ENCODE measurements at places on chromosomes 5 and 9.

DNA sequence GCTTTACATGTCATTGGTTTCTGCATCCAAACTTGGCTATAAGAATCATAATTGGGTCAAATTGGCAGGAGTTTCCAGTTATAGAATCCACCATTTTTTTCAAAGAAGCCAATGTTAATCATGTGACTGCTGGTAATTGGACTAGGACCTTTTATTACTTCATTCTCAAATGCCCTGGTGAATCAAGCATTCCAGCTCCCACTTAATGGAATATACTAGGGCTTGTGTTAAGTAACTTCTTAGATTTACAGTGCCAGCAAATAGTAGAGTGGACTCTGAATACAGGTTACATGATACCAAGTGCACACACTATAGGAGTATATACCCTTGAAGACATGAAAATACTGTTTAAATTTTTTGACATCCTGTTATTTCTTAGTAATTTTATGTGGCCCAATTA, 96.7 kb downstream of the NUDT12 start:
- DNase-seq = no peak

- no peak for DNase-seq
These were observed 28.2 kb downstream of the CNOT6 start for GRCh38 chr5:180522330-180522729.

- DNase-seq = no peak
These were observed 309.6 kb downstream of the DTWD2 start for GRCh38 chr5:118678746-118679145.

DNA sequence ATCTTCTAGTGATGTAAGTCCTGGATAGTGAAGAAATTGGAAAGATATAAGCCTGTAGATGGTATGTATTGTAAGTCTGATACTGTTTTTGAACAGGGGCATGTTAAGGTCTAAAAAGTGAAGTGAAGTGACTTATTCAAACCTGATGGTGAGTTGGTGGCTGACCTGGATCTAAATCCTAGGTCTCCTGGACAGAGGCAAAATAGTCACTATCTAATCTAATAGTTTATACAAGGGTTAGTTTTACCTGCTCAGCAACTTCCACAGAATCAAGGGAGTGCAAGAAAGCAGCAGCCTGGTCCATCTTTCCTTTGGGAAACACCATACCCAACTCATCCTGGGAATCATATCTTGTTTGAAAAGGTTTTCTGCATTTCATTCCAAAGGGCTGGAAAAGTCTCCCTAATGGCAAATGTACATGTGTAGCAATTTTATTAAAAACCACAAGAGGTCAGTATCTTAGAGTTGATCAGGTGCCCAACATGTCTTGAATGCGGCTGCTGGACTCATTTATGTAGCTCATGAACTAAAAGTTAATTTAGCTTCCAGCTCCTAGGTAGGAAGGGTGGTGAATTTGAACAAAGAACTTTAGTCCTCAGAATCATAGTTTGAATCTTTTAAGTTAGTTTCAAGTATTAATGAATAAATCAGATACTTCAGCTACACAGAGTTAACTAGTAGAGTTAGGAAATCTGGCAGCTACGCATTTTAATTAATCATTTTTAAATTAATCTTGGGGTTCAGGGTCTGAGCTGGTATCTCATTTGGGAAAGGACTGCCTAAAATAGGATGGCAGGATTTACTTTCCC, 26.0 kb downstream of the SKP2 start:
- no peak for DNase-seq

DNA sequence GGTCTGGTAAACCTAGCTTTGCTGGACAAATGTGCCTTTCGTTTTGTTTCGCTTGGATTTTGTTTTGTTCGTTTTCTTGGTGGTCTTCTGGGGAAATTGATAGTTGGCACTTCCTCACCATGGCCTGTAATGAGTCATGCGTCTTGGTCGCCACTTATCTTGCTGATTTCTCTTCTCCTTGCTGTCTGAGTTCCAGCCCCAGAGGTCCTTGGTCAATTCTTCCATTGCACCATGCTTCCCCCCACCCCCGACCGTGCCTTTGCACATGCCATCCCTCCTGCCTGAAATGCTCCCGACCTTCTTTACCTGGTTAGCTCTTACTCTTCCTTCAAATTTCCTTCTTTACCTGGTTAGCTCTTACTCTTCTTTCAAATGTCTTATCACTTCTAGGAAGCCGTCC, 168.7 kb upstream of the MSX2 start:
- no peak for DNase-seq

DNA sequence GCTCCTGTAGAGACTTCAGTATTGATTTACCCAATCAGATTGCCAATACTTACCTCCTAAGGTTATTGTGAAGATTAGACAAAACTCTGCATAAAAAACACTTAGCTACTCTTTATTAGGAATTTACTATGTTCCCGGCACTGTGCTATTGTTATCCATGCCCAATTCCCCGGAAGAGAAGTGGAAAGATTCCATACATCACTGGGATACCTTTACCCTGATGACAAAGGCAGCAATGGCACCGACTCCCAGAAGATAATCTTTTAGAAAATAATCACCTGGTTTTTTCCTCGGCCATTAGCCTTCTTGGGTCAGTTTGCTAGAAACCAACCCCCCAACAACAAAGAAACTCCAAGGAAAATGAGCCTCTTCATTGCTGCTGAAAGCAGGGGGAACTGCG, 226.0 kb downstream of the SNX18 start:
- no peak for DNase-seq

DNA sequence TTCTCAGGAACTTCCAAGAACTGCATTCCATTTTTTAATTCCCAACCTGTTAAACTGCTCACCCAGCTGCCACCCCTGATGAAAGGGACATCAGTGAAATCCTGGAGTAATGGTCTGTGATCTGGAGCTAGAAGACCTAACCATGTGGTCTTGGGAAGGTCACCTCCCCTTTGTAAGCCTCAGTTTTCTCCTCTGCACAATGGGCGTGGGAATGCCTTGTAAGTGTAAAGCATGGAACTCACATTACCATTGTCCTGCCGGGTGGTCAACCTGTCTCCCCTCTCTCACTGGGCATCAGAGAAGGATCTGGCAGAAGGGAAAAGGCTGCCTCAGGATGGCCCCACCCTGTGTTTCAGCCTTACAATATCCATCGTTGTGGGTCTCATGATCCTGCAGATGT, 15.3 kb upstream of the CCDC180 start:
- DNase-seq = no peak

- no peak for DNase-seq
These were observed 11.8 kb upstream of the TGFBI start for GRCh38 chr5:136016945-136017530.
